ENCODE measurements at places on chromosomes 1 and 21.
A peak's percentile ranks its signal among the peaks of the same experiment; 100 is the strongest.

GRCh38 chr1:182143825-182144645 lies 82.5 kb upstream of the ZNF648 start:
- DNase-seq, result peak; percentile 36

DNA sequence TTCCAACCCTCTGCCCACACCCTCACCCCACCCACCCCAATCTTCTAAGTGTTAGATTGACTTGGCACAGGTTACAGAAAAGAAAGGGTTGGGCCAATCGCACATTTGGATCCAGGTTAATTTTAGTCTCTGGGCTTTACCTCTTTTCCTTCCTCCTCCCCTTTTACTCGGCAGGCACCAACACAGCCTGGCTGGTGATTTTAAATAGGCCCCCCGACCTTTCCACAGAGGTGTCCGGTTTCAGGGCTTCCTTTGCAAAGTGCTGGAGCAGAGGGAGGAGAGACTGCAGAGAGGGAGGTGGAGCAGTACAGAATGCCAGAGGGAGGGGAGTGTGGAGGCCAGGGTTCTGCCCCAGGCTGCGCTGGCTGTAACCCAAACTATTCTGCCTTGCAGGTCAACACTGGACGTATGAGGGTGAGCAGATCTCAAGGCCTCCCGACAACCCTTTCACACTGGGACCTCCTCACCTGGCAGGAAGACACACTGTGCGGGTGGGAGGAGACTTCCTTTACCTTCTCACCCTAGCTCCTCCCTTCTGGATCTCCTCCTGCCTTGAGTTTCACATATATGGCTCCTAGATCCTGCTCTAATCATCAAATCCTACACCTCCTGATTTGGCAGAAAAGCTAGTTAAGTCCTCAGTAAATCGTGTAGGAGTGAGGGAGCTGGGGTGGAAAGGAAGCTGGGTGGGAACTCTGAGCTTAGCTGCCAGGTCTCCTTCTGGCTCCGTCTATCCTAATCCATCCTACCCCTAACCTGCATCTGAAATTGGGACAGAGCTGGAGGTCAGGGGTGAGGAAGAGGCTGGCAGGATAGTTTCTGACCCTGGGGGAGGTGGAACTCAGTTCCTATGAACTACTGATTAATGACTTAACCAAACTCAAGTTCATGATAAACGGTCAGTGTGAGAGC lies 2.4 kb downstream of the CA14 start:
- peak; percentile 82 for DNase-seq

- DNase-seq, result no peak
Measured at GRCh38 chr1:6674771-6675170, 26.8 kb downstream of the DNAJC11 start.

- DNase-seq, result no peak
Measured at GRCh38 chr1:45820788-45821187, 17.4 kb downstream of the MAST2 start.

GRCh38 chr1:232624546-232625281 lies 5.2 kb downstream of the SIPA1L2 start:
- no peak for DNase-seq

GRCh38 chr1:94783342-94784189 lies 36.6 kb upstream of the SLC44A3 start:
- peak; percentile 85 for DNase-seq

GRCh38 chr1:202005958-202006357 lies 4.4 kb upstream of the ELF3 start:
- DNase-seq, result no peak

DNA sequence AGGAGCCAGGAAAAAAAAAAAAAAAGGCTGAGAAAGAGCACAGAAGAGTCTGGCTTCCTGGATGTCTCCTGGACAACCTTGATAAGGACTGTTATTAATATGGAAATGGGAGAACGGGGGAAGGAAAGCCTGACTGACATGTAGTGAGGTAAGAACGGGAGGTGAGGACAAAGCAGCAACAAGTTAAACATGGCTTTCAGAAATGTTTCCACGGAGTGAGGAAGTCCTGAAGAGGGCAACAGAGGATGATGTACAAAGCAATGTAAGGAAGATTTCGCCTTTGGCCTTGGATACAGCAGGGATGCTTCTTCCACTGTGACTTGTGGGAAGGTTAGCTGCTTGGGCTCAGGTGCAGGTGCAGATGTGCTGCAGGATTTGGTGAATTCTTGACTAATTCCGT lies 11.9 kb upstream of the NIBAN1 start:
- no peak for DNase-seq

DNA sequence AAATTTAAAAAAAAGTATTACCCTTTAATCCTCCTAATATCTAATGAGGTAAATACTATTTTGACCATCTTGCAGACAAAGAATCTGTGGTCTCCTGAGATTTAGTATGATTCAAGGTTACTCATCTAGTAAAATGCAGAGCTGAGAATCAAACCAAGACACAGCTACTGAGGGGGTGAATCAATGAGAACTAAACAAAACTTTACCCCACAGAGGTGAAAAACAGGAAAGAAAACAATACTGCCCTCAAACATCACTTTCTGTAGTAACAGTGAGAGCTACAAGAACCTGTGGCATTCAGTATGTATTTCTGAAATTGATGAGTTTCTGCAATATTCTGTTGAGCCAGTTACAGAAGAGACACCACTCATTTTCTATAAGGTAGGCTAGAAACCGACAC lies 85.1 kb downstream of the JAK1 start:
- no peak for DNase-seq

- peak; percentile 89 for DNase-seq
Measured at GRCh38 chr1:84892705-84893618, at the start of gene LPAR3. Gene LPAR3, minus strand, starts transcription at chr1:84893206. Its CDS starts 27,086 bp downstream, at chr1:84866120.

- DNase-seq, result no peak
Measured at GRCh38 chr21:25304611-25305010, 302.7 kb downstream of the MRPL39 start.

GRCh38 chr1:244862699-244863490 lies 1.4 kb downstream of the HNRNPU start:
- DNase-seq, result peak; percentile 100

Data from pancreas (tissue), 10 donors.